ENCODE measurements at places on chromosomes 5 and 9. TPM values are rescaled to one million over a fixed set of nuclear protein-coding genes. Genes with fewer than 3 reads are reported as not detected.

The TMC1 gene
- 0.68 TPM for total RNA-seq

The GHR gene
- total RNA-seq, result 2.0 TPM

The MEIKIN gene
- total RNA-seq, result not detected

The GFI1B gene
- not detected for total RNA-seq

The SPATA31E1 gene
- total RNA-seq, result not detected

The DDX4 gene
- not detected for total RNA-seq

The NKD2 gene
- 0.70 TPM for total RNA-seq

The LYSMD3 gene
- total RNA-seq, result 16.2 TPM

The PCDHB2 gene
- total RNA-seq, result 1.1 TPM

The MFAP3 gene
- total RNA-seq, result 25.7 TPM

The PCDHGA8 gene
- 2.0 TPM for total RNA-seq

The BRINP1 gene
- total RNA-seq, result 27.4 TPM

The CCL28 gene
- 0.68 TPM for total RNA-seq

The NTNG2 gene
- total RNA-seq, result 1.5 TPM

The C5orf46 gene
- not detected for total RNA-seq

The MUSK gene
- total RNA-seq, result not detected

The KCNIP1 gene
- total RNA-seq, result not detected

The SGCD gene
- total RNA-seq, result 24.2 TPM

The PCDHGB6 gene
- total RNA-seq, result 3.5 TPM

The JAKMIP2 gene
- not detected for total RNA-seq

The PLPPR1 gene
- not detected for total RNA-seq

The EQTN gene
- not detected for total RNA-seq

The ADGRD2 gene
- total RNA-seq, result not detected

The AGXT2 gene
- total RNA-seq, result not detected

The TYRP1 gene
- total RNA-seq, result 0.38 TPM

The CTSV gene
- 1.9 TPM for total RNA-seq

The PPIP5K2 gene
- 36.6 TPM for total RNA-seq

The BAAT gene
- not detected for total RNA-seq

The KIF4B gene
- total RNA-seq, result not detected

The IL4 gene
- total RNA-seq, result not detected

The GFPT2 gene
- 57.2 TPM for total RNA-seq

The CKMT2 gene
- total RNA-seq, result 12.8 TPM

The POU5F2 gene
- total RNA-seq, result 0.45 TPM

The SLC6A18 gene
- total RNA-seq, result not detected

The C5orf52 gene
- not detected for total RNA-seq

The RIOK2 gene
- total RNA-seq, result 12.6 TPM

The IL3 gene
- total RNA-seq, result not detected

The PFN3 gene
- not detected for total RNA-seq

The LCN15 gene
- not detected for total RNA-seq

The ECSCR gene
- total RNA-seq, result 12.6 TPM

The C7 gene
- total RNA-seq, result 15.8 TPM

The URM1 gene
- 25.9 TPM for total RNA-seq

The PLAC8L1 gene
- not detected for total RNA-seq

The FGF18 gene
- total RNA-seq, result not detected

The CAVIN4 gene
- 1.1 TPM for total RNA-seq

The ANKH gene
- total RNA-seq, result 14.6 TPM

The SCGB3A2 gene
- not detected for total RNA-seq

The AQP3 gene
- 1.5 TPM for total RNA-seq

The FAM151B gene
- total RNA-seq, result 8.2 TPM

The PCDHB15 gene
- 0.70 TPM for total RNA-seq

The NFIB gene
- total RNA-seq, result 24.0 TPM

The BARHL1 gene
- not detected for total RNA-seq

The SERF1A gene
- 1.6 TPM for total RNA-seq

The TERT gene
- total RNA-seq, result not detected

The UAP1L1 gene
- total RNA-seq, result 12.9 TPM
